Thymus (tissue), 14 donors: ENCODE measurements at places on chromosomes 6 and 20.

DNA sequence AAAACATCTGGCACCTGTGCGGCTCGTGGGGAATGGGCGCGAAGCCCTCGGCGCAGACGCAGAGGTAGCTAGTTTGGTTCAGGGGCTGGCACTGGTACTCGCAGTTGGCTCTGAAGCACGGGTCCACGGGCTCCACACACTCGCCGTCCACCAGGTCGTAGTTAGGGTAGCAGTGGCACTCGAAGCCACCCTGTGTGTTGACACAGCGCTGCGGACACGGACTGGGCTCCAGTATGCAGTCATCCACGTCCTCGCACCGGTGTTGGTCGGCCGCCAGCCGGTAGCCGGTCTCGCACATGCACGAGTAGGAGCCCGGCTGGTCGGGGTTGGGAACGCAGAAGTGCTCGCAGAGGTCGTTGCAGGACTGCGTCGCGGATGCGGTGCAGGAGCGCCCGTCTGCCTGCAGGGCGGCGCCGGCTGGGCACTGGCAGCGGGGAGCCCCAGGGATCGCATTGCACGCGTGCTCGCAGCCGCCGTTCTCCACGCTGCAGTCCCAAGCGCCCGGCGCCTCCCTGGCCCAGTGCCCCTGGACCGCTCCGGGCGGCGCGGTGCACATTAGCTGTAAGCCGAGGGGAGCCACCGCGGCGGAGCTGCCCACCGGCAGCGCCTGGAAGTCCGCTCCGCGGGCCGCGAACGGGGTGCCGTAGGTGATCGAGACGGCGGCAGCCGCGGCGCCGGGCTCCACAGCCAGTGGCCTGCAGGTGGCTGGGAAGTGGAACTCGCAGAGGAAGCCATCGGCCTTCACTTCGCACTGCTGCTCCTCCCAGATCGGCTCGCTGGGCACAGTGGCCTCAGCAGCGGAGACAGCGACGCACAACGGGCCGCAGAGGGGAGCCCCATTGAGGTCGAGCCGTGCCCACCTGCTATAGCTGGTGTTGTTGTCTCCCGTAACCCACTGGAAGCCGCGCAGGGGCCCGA lies 930 bp downstream of the THBD start:
- peak; percentile 51 for DNase-seq

DNA sequence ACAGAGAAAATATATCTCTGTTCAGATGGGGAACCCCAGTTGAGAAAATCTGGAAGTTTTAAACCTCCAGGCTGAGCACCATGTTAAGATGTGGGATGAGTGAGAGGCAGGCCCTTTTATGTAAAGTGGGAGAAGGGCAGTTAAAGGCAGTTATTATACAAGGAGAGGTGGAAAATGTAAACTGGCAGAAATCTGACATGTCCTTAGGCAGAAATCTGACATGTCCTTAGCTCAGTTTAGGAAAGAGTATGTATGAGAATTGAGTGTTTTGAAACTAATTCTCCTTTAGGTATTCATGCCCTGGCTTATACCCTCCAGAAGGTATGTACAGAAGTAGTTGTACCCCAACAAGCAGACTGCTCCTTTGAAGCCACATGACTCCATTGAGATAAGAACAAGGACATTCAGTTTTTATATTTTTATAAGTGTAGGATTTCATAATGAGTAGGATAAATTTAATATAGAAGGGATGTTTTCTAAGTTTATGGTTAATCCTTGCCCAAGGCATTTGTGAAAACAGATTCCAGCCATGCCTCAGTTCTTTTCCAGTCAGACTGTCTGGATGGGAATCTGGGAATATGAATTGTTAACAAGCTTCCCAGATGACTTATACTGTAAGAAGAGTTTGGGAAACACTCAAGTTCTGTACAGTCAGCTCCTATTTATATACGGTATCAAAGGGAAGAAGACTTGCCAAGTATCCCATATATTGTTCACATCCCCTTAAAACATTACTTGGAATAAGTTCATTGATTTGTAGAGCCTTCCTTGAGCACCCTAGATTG lies 87.7 kb downstream of the SCAND1 start:
- DNase-seq: no peak

DNA sequence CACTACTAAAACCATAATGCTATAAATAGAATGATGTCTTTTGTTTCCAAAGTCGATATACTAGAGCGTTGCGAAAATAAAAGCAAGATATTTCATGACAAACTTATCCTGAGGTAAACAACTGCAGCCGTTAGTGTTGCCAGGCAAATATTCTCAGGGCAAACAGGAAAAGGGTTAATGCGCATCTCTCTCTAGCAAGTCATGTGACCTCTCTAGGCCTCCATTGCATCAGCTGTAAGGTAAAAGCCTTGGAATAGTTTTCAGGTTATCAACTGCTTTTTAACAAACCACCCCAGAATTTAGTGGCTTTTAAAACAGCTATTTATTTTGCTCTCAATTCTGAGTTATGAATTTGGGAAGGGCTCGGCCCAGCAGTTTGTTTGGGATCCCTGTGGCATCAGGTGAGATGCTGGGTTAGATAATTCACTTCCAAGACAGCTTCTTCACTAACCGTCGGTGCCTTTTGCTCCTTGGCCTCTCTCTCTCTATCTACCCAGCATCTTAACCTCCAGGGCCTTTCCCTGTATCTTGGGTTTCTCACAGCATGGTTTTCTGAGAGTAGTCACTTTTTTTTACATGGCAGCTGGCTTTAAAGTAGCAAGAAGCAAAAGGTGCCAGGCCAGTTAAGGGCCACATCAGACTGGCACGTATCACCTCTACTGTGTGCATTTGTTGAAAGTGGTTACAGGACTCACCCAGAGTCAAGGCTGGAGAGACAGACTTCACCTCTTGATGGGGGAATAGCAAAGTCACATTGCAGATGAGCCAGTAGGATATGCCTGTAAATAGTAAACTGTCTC lies 39.2 kb upstream of the LTV1 start:
- no peak for DNase-seq

DNA sequence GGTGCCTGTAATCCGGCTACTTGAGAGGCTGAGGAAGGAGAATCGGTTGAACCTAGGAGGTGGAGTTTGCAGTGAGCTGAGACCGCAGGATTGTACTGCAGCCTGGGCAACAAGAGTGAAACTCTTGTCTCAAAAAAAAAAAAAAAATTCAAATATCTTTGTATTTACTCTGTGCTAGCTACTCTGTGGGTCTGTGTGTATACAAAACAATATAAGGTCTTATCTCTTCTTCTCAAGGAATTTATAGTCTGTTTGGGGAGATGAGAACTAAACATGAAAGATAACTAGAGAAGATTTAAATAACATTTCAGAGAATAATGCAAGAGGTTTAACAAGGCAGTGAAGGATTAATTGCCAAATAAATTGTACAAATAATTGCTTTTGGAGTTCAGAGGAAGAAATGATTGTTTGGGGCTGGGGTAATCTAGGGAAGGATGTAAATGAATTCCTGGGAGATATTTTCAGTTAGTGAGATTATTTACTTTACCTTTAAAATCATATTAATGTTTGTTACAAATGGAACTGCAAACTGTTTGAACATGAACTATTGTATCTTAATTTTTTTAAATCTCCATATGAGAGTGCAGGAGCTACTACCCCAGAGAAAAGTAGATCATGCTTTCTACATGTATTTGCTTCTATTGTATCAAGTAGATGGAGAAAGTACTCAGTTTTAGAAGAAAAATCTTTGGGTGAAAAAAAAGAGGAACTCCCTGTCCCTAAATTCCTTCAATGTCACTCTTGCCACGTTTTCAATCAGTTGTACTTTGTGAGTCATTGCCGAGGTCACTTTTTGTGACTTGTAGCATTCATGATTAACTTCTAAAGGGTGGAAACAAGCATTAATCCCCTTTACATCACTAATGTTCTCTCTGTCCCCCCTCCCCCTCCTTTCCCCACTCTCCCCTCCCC lies 39.0 kb downstream of the NCOA3 start:
- no peak for DNase-seq

GRCh38 chr6:15682965-15683822 lies 20.4 kb upstream of the DTNBP1 start:
- no peak for DNase-seq
